ENCODE measurements at places on chromosomes 16 and 17.

- no peaks in the 10 kb centered on the region for H3K4me1 ChIP-seq
- no peaks in the 10 kb centered on the region for H3K27me3 ChIP-seq
- DNase-seq = no peak
- H3K36me3 ChIP-seq = no peaks in the 10 kb centered on the region
These were observed 8.1 kb upstream of the OR2C1 start for GRCh38 chr16:3347586-3347985.

GRCh38 chr17:63474174-63474573, 2.7 kb upstream of the ACE start:
- H3K4me3 ChIP-seq = no peak overlapping the region
- H3K27me3 ChIP-seq = peaks cover 50% of the 10 kb centered on the region
- no peak overlapping the region for H3K27ac ChIP-seq
- H3K36me3 ChIP-seq = no peaks in the 10 kb centered on the region
- no peak for DNase-seq
- H3K4me1 ChIP-seq = peaks cover 25% of the 10 kb centered on the region

- H3K27ac ChIP-seq = peak overlapping the region; percentile 82
- H3K27me3 ChIP-seq = no peaks in the 10 kb centered on the region
- H3K4me3 ChIP-seq = peak overlapping the region; percentile 79
- peaks cover 83% of the 10 kb centered on the region for H3K4me1 ChIP-seq
- H3K36me3 ChIP-seq = peaks cover 7% of the 10 kb centered on the region
These were observed 60.3 kb upstream of the CIBAR2 start for GRCh38 chr16:85172455-85173145.

- H3K4me1 ChIP-seq = peaks cover 23% of the 10 kb centered on the region
- no peak for DNase-seq
- no peaks in the 10 kb centered on the region for H3K27me3 ChIP-seq
- no peak overlapping the region for H3K27ac ChIP-seq
- H3K36me3 ChIP-seq = peaks cover 16% of the 10 kb centered on the region
These were observed 54.8 kb downstream of the VAC14 start for GRCh38 chr16:70746040-70746707.

DNA sequence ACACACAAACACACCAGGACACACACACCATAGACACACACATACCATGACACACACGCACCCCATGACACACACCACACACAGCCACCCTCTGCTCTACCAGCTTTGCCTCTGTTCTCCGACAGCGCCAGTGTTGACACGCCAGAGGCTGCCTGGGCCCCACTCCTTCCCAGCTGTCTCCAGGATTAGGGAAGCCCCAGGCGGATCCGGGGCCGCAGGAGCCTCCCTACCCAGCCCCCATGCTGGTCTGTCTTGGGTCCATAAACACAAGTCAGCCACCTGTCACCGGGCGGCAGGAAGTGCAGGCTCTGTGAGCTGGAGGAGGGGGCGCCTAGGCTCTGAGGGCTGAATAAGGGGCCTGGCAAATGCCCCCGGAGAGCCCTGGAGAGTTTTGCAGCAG, 10.5 kb downstream of the TBC1D16 start:
- H3K4me1 ChIP-seq = peaks cover 3% of the 10 kb centered on the region
- no peak overlapping the region for H3K4me3 ChIP-seq
- no peaks in the 10 kb centered on the region for H3K27me3 ChIP-seq

DNA sequence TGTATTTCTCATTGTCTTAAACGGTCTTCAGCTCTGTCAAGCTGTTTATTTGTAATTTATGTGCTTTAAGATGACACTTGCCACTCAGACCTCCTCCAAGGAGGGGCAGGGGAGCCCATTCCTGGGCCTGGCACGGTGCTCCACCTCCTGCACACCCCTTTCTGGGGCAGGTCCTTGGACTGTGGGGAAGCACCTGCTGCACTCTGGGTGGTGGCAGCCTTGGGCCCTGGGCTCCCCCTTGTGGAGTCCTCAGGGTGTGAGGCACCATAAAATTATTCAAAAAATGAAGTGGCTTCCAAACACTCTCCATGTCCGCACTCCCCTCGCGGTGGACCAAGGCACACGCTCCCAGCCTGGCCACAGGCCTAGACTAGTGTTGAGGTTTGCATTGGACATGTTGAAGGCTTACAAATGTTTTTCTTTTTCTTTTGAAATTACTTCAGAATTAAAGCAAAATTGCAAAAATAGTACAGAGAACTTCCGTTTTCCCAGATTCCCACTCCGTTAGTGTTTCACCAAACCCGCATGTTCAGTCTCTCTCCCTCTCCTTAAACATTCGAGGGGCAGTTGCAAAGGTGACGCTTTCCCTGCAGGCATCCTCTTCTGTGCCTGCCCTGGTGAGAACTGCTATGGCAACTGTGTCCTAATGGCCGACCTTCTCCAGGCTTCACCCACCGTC, 32.4 kb downstream of the FOXK2 start:
- H3K36me3 ChIP-seq = peaks cover 8% of the 10 kb centered on the region
- no peak overlapping the region for H3K4me3 ChIP-seq
- H3K27ac ChIP-seq = peak overlapping the region; percentile 76

GRCh38 chr17:15886804-15887203, 58.1 kb upstream of the ADORA2B start:
- no peaks in the 10 kb centered on the region for H3K36me3 ChIP-seq
- H3K4me1 ChIP-seq = peaks cover 7% of the 10 kb centered on the region
- no peak for DNase-seq
- no peak overlapping the region for H3K27ac ChIP-seq
- no peaks in the 10 kb centered on the region for H3K27me3 ChIP-seq

- no peaks in the 10 kb centered on the region for H3K27me3 ChIP-seq
- no peak for DNase-seq
- H3K4me1 ChIP-seq = peaks cover 2% of the 10 kb centered on the region
These were observed 17.9 kb downstream of the PSME3IP1 start for GRCh38 chr16:57167953-57168352.

GRCh38 chr17:62966426-62967204, 580 bp downstream of the TANC2 start:
- H3K27ac ChIP-seq = peak overlapping the region; percentile 7
- H3K4me1 ChIP-seq = peaks cover 26% of the 10 kb centered on the region
- H3K4me3 ChIP-seq = peak overlapping the region; percentile 88

- no peaks in the 10 kb centered on the region for H3K27me3 ChIP-seq
- H3K4me3 ChIP-seq = no peak overlapping the region
- H3K27ac ChIP-seq = no peak overlapping the region
- no peaks in the 10 kb centered on the region for H3K36me3 ChIP-seq
These were observed 434.7 kb downstream of the CDH11 start for GRCh38 chr16:64687123-64687522.

GRCh38 chr16:4801051-4801961, 1.1 kb downstream of the ROGDI start:
- no peaks in the 10 kb centered on the region for H3K27me3 ChIP-seq
- H3K36me3 ChIP-seq = peaks cover 11% of the 10 kb centered on the region
- H3K4me1 ChIP-seq = peaks cover 33% of the 10 kb centered on the region
- H3K27ac ChIP-seq = peak overlapping the region; percentile 90
- peak overlapping the region; percentile 84 for H3K4me3 ChIP-seq
- DNase-seq = no peak

GRCh38 chr17:6544011-6544370, 12.4 kb downstream of the PITPNM3 start:
- DNase-seq = no peak
- peaks cover 22% of the 10 kb centered on the region for H3K27me3 ChIP-seq
- no peaks in the 10 kb centered on the region for H3K4me1 ChIP-seq
- H3K4me3 ChIP-seq = no peak overlapping the region
- no peak overlapping the region for H3K27ac ChIP-seq

GRCh38 chr17:65362826-65363225, 198.6 kb downstream of the AXIN2 start:
- H3K27me3 ChIP-seq = no peaks in the 10 kb centered on the region
- DNase-seq = no peak
- H3K36me3 ChIP-seq = peaks cover 2% of the 10 kb centered on the region
- H3K4me3 ChIP-seq = no peak overlapping the region

DNA sequence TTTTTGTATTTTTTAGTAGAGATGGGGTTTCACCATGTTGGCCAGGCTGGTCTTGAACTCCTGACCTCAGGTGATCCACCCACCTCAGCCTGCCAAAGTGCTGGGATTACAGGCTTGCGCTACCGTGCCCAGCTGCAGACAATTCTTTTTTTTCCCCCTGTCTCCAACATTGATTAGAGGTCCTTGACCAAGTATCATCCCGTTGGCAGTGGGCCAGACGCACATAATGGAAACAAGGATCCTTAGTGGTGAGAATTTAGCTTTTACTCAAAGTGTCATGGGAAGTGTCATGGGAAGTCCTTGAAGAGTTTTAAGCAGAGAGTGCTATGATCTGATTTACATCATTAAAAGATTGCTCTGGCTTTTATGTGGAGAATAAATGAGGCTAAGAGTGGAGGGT, 2.1 kb upstream of the FBXO47 start:
- no peak overlapping the region for H3K27ac ChIP-seq
- no peaks in the 10 kb centered on the region for H3K36me3 ChIP-seq
- no peak overlapping the region for H3K4me3 ChIP-seq
- DNase-seq = no peak

GRCh38 chr16:51637770-51638094, 486.7 kb upstream of the SALL1 start:
- H3K4me3 ChIP-seq = no peak overlapping the region
- no peaks in the 10 kb centered on the region for H3K36me3 ChIP-seq
- peaks cover 55% of the 10 kb centered on the region for H3K27me3 ChIP-seq
- H3K27ac ChIP-seq = no peak overlapping the region
- no peak for DNase-seq
- peaks cover 9% of the 10 kb centered on the region for H3K4me1 ChIP-seq

DNA sequence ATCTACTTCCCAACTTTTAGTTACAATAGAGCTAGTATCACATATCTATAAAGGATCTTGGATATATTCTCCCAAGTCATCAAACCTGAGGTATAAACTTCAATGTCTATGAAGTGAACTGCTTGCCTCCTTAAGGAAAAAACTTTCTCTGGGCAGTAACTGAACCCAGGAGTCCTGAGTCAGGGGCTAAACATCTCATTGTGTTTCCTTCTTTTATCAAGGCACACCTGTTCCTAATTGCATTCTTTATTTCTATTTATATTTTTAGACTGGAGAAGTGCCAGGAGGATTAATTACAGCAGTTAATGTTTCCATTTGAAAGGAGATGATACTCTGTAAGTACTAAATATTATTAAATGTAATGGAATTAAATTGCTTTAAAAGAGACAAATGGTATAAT, 98.6 kb downstream of the CDH8 start:
- DNase-seq = no peak
- H3K36me3 ChIP-seq = no peaks in the 10 kb centered on the region

GRCh38 chr17:9324864-9325263, 250.8 kb downstream of the STX8 start:
- no peaks in the 10 kb centered on the region for H3K36me3 ChIP-seq
- H3K4me3 ChIP-seq = no peak overlapping the region
- no peak for DNase-seq
- no peak overlapping the region for H3K27ac ChIP-seq

GRCh38 chr17:46057366-46057765, 58.3 kb downstream of the STH start:
- H3K4me3 ChIP-seq = no peak overlapping the region
- peaks cover 20% of the 10 kb centered on the region for H3K36me3 ChIP-seq
- peak overlapping the region; percentile 70 for H3K27ac ChIP-seq
- H3K4me1 ChIP-seq = peaks cover 22% of the 10 kb centered on the region
- DNase-seq = no peak

DNA sequence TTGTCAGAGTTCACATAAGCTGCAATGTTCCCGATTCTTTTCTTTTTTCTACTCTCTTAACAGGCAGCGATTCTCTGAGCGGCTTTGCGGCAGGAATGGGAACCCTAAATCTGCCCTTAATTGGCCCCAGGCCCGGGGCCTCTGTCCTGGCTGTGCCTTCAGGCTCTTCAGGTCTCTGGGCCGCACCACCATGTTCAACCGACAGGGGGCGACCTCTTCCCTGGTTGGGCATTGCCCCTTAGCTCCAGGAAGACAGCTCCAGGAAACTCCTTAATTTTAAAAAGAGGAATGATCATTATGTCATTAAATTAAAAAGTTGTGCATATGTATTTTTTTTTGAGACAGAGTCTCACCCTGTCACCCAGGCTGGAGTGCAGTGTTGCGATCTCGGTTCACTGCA, 20.3 kb downstream of the CACNG5 start:
- no peak overlapping the region for H3K4me3 ChIP-seq
- DNase-seq = no peak

- H3K27me3 ChIP-seq = no peaks in the 10 kb centered on the region
- no peak for DNase-seq
- H3K4me3 ChIP-seq = no peak overlapping the region
- peak overlapping the region; percentile 85 for H3K27ac ChIP-seq
These were observed 9.7 kb downstream of the CDRT4 start for GRCh38 chr17:15457723-15458094.

GRCh38 chr16:12061336-12062055, 85.0 kb downstream of the SNX29 start:
- peaks cover 4% of the 10 kb centered on the region for H3K4me1 ChIP-seq
- no peaks in the 10 kb centered on the region for H3K36me3 ChIP-seq
- H3K27me3 ChIP-seq = no peaks in the 10 kb centered on the region
- H3K4me3 ChIP-seq = no peak overlapping the region
- no peak for DNase-seq

DNA sequence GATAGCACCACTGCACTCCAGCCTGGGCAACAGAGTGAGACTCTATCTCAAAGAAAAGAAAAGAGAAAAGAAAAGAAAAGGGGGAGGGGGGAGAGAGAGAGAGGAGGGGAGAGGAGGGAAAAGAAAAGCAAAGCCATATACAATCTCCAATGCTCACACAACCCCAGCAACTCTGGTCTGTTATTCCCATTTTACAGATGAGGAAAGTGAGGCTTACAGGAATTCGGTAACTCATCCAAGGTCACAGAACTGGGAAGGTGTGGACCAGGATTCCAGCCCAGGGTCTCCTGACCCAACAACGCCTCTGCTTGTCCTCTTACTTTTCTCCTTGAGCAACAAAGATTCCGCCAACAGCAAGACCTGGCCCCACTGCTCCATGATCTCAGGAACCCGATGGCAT, 13.0 kb downstream of the PLA2G10 start:
- no peaks in the 10 kb centered on the region for H3K4me1 ChIP-seq
- peaks cover 6% of the 10 kb centered on the region for H3K27me3 ChIP-seq
- no peak for DNase-seq
- no peak overlapping the region for H3K4me3 ChIP-seq
- H3K36me3 ChIP-seq = no peaks in the 10 kb centered on the region

- H3K4me1 ChIP-seq = no peaks in the 10 kb centered on the region
- H3K27ac ChIP-seq = no peak overlapping the region
- no peaks in the 10 kb centered on the region for H3K36me3 ChIP-seq
- no peak for DNase-seq
These were observed 7.4 kb upstream of the FN3KRP start for GRCh38 chr17:82709024-82709675.

DNA sequence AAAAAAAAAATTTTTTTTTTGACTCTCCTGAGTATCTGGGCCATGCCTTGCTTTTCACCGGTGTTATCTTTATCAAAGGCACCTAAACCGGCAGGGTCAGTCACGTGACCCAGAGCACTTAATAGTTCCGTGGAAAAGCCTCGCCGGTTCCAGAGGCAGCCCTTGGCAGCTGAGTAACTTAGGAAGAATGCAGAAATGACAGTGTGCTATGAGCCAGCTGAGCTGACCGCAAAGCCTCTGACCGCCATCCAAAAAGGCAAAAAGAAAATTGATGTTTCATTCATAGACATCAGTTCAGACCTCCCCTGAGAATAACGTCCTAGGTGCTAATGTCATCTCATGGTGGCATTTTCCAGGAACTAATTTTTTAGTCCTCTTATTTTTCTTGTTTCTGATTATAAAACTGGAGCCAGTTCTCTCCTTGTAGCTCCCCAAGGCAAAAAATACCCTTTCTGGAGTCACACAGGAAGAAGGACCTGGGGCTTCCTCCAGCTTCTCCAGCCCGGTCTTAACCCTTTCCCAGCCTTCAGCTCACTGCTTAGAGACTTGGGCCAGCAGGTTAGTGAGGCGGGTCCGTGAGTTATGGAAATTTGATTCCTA, 122.6 kb downstream of the SOCS1 start:
- peaks cover 68% of the 10 kb centered on the region for H3K4me1 ChIP-seq
- peaks cover 14% of the 10 kb centered on the region for H3K36me3 ChIP-seq
- peaks cover 22% of the 10 kb centered on the region for H3K27me3 ChIP-seq
- DNase-seq = peak; percentile 57

Data from mesothelial cell of epicardium (in vitro differentiated cells).